T follicular helper cell (primary cell): ENCODE measurements at places on chromosomes 2 and 18.
A peak's percentile ranks its signal among the peaks of the same experiment; 100 is the strongest.

DNA sequence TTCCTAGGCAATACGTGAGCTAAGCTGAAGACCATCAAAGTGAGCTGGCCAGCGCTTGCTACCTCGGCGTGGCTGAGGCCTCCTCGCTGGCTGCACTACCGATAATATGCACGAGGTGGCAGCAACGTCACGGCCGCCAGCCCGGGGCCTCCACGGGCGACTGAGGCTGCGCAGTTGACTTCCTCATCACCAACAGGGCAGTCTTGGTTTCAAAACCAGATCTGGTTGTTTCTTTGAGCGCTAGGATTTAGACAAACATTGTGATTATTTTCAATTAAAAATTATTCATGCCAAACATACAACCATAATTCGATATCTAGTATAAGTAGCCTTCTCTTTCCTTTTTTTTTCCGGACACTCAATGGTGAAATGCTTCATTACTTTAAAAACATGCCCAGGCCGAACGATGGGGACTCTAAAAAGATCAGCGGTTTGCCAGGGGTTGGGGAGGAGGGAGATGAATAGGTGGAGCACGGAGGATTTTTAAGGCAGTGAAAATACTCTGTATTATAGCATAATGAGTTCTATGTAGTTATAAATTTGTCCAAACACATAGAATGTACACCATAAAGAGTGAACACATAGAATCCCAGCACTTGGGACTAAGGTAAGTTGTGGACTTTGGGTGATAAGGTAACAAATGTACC is 52.0 kb downstream of the CYBRD1 start:
- peak; percentile 63 for DNase-seq

GRCh38 chr2:13005761-13006335 is 289.1 kb downstream of the TRIB2 start:
- DNase-seq = no peak

DNA sequence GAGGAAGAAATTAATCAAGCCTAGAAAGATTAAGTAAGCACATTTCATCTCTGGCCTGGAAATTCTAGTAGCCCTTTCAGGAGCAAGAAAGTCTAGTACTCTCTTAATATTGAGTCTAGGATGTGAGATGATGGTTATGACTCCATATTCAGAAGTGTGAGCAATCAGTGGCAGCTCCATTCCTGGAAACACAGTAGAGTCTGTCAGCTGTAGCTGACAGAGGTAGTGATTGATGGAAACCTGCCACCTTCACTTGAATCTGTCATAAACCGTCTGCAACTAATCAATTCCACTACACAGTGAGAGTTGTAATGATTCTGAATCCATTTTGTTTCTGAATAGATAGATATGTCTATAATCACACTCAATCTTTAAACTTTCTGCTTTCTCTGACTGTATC is 635.1 kb downstream of the IRS1 start:
- DNase-seq = no peak

DNA sequence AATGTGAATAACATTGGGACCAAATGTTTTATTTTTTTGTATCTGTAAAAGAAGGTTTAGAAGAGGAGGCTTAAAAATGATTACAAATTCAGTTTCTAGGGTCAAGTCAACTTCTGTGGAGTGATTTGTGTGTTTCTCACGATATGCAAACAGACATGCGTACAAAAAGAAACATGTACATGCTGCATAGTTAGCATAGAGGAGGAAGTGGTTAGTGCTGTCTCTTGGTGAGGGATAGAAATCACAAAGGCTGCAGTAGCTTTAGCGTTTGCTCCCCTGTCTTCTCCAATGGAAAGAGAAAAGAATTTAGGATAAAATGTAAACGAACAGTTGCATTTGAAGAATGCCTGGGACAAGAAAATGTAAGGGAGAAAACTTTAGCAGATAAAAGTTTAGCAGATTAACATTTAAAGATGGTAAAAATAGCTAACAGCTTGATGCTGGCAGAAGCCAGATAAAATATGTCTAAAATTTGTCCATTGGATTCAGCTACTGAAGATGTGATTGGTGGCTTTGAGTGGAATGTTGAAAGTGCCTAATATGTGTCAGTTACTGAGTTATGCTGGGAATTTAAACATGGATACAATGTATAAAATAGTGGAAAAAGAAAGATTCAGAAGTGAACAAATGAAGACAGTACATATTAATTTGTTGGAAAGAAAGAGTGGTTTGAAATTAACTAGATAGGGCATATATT is 44.9 kb downstream of the MALT1 start:
- DNase-seq = no peak

- no peak for DNase-seq
Observed at GRCh38 chr18:74299746-74300145, 8.0 kb upstream of the CYB5A start.

GRCh38 chr2:16400127-16400623 is 265.5 kb downstream of the CYRIA start:
- DNase-seq = no peak

- no peak for DNase-seq
Observed at GRCh38 chr2:54866868-54867267, 143.4 kb downstream of the EML6 start.
